Activated CD8-positive, alpha-beta T cell treated with anti-CD3 and anti-CD28 coated beads, Interleukin-2, amount 10 ng/mL, durations not matched to agents 7 days and 5 days (primary cell): ENCODE measurements at places on chromosomes 16 and 17. TPM values are rescaled to one million over a fixed set of nuclear protein-coding genes. Genes with fewer than 3 reads are reported as not detected.

The PRSS21 gene
- 5.2 TPM for total RNA-seq

The AANAT gene
- not detected for total RNA-seq

The FADS6 gene
- not detected for total RNA-seq

The CA4 gene
- total RNA-seq = not detected

The KRT15 gene
- total RNA-seq = not detected
